Lung microvascular endothelial cell (primary cell): ENCODE measurements at places on chromosomes 1 and 21.

DNA sequence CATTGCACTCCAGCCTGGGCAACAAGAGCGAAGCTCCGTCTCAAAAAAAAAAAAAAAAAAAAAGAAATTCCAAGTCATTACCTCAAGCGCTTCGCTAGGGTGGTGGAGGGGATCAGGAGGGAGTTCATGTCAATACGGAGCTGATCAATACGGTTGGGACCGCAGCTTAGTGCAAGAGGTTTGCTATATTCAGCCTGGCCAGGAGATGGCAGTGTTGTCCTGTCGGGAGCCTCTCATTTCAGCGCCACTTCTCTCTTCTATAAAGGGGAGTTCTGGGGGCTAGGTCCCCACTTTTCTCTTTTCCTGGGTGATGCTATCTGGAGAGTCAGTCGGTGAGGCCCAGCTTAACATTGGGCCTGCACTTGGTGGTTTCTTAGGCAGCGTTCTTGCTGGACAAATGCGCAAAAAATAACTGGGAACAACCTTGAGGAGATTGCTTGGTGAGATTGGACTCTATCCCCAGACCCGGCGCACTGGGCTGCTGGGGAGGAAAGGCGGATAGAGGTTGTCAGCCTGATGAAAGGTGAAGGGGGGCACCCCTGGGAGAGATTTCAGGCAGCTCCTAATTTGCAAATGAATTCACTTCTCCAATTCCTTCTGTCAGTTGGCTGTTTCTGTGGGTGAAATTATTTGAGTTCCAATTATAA is 40.4 kb downstream of the KIAA0040 start:
- DNase-seq, result peak; percentile 66

DNA sequence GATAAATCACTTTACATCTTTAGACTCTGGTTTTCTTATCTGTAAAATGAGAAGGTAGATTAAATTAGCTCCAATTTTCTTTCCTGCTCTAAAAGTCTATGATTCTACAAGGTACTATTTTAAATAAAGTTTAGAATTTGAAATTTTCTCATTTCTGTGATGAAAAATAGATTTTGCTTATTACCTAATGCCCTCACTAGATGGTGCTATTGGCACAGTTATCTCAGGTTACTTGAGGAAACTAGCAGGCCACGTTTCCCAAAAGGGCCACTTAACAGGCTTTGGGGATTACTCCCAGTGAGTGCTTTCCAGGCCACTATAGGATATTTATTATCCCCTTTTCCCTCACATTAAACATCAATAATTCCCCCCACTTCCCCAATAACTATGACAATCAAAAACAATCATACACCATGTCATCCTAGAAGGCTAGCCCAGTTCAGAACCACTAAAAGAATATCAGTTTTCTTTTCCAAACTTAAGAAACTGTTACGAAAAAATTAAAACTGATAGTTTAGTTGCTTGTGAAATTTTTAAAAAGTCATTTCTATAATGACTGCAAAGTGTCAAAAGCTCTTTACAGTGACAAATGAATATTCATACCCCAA is 30.6 kb downstream of the OMA1 start:
- peak; percentile 86 for DNase-seq

DNA sequence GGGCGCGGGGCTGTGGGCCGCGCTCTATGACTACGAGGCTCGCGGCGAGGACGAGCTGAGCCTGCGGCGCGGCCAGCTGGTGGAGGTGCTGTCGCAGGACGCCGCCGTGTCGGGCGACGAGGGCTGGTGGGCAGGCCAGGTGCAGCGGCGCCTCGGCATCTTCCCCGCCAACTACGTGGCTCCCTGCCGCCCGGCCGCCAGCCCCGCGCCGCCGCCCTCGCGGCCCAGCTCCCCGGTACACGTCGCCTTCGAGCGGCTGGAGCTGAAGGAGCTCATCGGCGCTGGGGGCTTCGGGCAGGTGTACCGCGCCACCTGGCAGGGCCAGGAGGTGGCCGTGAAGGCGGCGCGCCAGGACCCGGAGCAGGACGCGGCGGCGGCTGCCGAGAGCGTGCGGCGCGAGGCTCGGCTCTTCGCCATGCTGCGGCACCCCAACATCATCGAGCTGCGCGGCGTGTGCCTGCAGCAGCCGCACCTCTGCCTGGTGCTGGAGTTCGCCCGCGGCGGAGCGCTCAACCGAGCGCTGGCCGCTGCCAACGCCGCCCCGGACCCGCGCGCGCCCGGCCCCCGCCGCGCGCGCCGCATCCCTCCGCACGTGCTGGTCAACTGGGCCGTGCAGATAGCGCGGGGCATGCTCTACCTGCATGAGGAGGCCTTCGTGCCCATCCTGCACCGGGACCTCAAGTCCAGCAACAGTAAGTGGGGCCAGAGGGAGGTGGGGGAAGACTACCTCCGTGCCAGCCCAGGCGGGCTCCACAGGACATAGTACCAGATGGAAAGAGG is 808 bp downstream of the MAP3K21 start:
- DNase-seq, result peak; percentile 20

DNA sequence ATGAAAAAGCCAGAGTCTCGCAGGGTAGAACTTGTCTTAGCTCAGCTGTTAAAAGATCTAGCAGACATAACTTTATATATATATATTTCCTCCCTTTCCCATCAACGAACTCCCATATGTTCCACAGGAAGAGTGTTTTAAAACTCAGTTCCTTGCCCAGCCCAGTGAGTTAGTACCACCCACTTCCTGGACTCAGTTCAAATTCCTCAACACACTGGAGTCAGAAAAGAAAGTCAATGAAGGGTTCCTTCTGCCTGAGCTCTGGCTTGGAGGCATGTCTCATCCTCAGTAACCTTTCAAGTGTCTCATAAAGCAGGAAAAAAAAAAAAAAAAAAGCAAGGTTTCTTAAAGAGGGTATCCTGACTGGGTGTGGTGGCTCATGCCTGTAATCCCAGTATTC is 15.6 kb downstream of the TPM3 start:
- DNase-seq, result no peak

GRCh38 chr1:26754086-26754874 is 33.5 kb upstream of the PIGV start:
- no peak for DNase-seq

- no peak for DNase-seq
These were observed 54.6 kb upstream of the IPO9 start for GRCh38 chr1:201774224-201774982.

GRCh38 chr1:205826016-205826806 is 13.2 kb upstream of the SLC41A1 start:
- no peak for DNase-seq

- DNase-seq, result peak; percentile 45
These were observed 189.4 kb upstream of the PALMD start for GRCh38 chr1:99456536-99456935.

DNA sequence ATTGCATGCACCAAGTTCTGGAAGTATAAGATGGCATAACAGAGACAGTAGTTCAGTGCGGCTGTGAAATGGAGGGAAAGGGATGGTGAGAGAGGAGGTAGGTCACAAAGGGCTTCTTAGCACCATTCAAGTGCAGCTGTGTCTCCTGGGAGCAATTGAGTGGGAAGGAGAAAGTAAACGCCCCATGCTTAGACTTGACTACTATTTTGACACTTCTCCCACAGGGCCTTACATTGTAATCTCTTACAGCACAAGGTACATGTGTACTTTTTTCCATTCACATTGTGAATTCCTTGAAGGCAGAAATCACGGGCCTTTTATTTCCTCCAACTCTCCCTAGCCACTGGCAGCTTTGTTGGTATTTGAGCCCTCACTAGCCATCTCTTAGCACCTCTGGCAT is 239.6 kb upstream of the FOXD3 start:
- no peak for DNase-seq

DNA sequence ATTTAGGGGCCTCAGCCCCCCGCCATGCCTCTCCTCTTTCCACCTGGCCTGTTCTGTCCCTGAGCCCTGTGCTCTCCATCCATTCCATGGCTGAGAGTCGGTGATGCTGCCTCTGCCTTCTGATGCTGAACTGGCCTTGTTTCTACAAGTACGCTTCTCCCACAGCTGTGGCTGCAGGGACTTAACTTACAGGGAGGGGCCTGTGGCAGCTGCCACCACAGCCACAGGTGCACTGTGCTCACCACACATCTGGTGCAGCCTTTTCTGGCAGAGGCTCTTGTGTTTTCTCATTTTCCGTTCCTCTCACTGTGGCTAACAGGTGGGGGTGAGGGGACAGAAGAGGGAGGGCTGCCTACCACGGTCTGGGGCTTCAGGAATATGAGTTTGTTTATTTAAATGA is 4.2 kb downstream of the FMO1 start:
- no peak for DNase-seq

DNA sequence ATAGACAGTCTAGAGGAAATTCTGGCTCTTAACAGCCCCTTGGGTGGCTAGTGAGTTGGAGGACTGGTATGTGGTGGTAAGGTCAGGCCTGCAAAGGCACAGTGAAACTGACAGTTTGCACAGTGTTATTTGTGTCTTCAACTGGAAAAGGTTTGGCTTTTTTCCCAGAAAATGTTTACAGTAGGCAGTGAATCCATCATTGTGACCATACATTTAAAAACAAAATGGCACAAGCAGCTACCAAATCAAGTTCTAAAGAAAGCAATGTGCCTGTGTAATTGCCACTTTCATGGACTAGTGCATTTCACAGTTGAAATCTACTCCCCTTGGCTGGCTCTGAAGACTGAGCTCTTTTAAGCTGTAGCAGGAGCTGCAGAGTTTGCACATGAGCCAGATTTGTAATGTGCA is 24.8 kb downstream of the ATPAF1 start:
- DNase-seq, result peak; percentile 69

GRCh38 chr1:204278251-204278650 is 64.5 kb upstream of the GOLT1A start:
- DNase-seq, result peak; percentile 19

DNA sequence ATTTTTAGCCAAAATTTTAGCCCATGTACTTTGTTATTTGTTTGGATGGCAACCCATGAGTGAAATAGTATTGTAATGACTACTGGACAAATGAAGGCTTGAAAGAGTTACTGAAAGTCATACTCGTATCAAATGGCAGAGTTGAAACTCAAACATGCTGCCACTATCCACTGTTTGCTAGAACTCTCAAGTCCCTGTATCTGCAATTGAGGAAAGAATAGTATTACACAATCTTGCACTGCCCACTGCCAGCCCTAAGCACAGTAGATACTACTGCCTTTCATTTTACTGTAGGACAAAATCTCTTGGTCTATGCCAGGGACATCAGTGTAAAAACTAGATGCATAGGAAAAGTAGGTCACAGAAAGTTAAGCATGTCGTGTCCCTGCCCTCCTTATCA is 581.1 kb upstream of the PLXNA2 start:
- DNase-seq, result no peak

- no peak for DNase-seq
These were observed 922 bp downstream of the PEX11B start for GRCh38 chr1:145917595-145917994.

DNA sequence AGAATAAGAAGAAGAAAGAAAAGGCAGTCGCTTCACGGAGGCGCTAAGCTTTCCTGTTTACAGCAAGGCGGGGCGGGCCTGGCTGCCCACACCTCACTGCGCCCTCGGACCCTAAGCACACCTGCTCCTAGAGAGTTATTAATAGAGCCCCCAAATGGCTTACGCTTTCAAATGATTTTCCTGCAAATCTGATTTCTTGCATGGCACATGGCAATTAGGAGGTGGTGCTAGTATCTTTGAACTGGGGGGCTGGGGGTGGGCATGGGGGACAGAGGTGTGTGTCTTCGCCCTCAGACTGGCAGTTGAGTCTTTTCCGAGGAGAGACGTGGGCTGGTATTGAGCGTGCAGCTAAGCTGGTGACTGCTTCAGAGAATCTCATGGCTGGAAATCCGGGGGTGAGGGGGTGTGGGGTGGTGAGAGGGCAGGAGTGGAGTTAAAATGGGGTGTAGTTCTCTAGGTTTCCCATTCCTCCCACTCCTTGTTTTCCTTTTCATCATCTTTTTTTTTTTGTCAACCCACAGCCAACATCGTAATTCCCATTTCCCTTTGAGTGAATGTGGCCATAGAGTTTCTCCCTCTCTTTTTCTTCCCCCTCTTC is 1.3 kb downstream of the S1PR1 start:
- peak; percentile 53 for DNase-seq

- no peak for DNase-seq
These were observed 34.5 kb downstream of the SYDE2 start for GRCh38 chr1:85166351-85166750.

- no peak for DNase-seq
These were observed 94.1 kb downstream of the ABCA4 start for GRCh38 chr1:94026619-94027380.

GRCh38 chr21:44958471-44959191 is 18.8 kb downstream of the SLX9 start:
- peak; percentile 94 for DNase-seq

GRCh38 chr1:234313171-234313570 is 60.1 kb upstream of the COA6 start:
- no peak for DNase-seq

DNA sequence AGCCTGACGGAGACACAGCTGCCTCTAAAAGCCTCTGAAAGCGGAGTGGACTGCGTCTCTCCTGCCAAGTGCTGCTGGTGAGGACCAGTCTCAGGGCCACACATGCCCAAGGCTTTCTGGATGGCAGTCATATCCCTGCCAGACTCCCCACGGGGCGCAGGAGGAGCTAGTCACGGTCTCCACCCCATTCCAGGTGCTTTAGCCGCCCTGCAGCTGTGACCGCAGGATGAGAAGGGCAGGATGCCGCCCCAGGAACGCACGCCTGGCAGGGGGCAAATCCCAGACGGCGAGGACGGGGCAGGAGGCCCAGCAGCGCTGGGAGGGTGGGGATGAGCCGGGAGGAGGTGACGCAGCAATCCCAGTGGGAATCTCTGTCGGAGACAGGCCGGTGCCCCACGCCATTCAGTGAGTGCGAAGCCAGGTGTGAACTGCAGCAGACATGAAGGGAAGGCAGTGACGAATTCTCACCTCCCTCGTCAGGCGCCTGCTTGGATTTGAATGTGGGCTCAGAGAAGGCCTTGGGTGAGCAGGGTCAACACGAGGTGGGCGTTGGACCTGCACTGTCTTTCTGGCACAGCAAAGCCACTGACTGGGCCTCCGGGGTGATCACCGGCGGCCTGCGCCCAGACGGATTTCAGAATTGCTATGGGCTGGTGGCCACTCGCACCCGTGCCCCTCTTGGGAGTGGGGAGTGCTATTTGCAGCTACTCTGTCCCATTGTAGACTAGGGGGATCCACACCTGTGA is 38.5 kb upstream of the SLC19A1 start:
- DNase-seq, result no peak

DNA sequence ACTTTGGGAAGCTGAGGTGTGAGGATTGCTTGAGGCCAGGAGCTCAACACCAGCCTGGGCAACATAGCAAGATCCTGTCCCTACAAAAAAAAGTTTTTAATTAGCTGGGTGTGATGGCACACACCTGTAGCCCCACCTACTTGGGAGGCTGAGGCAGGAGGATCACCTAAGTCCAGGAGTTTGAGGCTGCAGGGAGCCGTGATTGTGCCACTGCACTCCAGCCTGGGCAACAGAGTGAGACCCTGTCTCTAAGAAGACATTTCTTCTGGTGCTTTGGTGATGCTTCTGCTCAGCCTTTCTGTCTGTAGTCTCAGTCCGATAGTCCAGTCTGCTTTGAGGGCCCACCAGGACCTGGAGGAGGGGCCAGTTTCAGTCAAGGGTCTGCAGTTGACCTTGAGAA is 8.3 kb downstream of the PGD start:
- DNase-seq, result no peak

GRCh38 chr1:58487002-58487401 is 59.5 kb downstream of the OMA1 start:
- no peak for DNase-seq

GRCh38 chr1:155983191-155984024 is 5.1 kb upstream of the ARHGEF2 start:
- DNase-seq, result peak; percentile 73

- DNase-seq, result no peak
These were observed 46.8 kb upstream of the SYNC start for GRCh38 chr1:32749332-32749731.
